Brain pericyte (primary cell): ENCODE measurements at places on chromosomes 6 and 20.

DNA sequence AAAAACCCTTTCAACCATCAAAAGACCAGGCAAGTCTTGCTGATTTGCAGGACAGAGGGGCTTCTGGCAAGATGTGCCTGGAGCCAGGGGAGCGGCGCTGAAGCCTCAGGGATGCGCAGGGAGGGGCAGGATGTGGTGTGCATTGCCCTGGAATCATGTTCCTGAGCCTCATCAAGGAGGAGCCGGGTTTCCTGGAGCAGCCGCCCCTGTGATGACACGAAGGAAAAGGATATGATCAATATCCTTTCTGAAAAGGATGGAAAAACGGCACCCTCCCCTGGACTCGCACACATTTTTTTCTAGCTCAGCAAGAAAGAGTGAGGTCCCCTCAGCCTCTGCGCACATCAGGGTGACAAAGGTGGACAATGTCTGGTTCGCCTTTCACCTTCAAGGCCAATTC lies 173.1 kb upstream of the SSTR4 start:
- DNase-seq = no peak

DNA sequence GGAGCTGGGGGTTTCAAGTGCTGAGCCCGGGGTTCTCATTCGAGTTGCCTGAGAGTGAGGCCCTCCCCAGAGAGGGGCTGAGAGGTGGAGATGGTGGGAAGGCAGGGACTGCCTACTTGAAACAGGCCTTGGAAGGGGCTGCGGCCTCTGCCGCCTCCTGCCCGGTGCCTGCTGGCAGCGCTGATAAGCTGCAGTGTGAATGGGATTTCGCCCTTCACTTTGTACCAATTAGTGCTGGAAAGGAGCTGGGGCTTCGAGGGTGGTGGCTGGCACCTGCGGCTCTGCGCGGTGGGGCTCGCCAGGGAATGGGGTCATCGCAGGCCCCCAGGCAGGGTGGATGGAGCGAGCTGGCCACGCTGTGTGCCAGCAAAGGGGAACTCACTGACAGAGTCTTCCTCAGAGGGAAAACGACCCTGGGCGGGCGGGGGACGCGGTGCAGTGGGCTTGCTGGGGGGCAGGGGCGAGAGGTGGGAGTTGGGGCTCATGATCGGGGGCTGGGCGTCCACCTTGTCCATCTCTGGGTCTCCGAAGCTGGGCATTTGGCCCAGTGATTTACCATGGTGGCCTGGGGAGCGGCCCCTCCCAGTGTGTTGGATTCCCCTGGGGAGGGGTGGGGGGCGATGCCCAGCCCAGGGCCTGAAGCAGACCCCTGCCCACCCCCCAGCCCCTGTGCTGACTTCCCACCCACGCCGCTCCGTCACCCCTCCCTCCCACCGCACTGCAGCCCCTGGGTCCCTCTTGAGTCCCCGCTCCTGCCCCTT lies 22.9 kb downstream of the COL20A1 start:
- no peak for DNase-seq

- no peak for DNase-seq
Observed at GRCh38 chr6:16944596-16944995, 157.3 kb upstream of the STMND1 start.

- DNase-seq = no peak
Observed at GRCh38 chr20:21862259-21862946, 156.9 kb downstream of the PAX1 start.

DNA sequence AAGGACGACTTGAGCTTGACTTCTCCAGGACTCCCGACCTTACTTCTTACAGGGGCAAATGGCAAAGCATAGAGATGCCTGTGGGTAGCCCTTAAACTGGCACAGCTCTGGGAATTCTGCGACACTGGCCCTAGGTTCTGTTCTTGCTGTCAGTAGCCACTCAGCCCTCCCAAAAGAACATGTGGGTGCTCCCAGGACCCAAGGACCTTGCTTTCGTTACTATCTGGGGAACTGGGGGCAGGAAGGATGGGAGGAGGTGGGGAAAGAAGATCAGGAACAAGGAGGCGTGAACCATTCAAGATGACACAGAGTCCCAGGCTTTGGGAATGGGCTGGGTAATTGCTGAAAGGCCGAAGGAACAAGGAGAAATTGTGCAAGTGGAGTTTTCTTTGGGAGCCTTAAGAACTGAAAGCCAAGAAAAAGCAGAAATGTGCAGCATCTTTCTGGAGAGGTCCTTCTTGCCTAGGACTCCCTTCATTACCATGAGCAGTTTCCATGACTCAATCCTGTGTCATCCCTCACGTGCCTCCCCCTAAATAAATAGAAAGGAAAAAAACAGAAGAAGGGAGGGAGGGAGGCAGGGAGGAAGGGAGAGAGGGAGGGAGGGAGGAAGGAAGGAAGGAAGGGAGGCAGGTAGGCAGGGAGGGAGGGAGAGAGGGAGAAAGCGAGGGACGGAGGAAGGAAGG lies 284.6 kb upstream of the FOXQ1 start:
- DNase-seq = no peak

DNA sequence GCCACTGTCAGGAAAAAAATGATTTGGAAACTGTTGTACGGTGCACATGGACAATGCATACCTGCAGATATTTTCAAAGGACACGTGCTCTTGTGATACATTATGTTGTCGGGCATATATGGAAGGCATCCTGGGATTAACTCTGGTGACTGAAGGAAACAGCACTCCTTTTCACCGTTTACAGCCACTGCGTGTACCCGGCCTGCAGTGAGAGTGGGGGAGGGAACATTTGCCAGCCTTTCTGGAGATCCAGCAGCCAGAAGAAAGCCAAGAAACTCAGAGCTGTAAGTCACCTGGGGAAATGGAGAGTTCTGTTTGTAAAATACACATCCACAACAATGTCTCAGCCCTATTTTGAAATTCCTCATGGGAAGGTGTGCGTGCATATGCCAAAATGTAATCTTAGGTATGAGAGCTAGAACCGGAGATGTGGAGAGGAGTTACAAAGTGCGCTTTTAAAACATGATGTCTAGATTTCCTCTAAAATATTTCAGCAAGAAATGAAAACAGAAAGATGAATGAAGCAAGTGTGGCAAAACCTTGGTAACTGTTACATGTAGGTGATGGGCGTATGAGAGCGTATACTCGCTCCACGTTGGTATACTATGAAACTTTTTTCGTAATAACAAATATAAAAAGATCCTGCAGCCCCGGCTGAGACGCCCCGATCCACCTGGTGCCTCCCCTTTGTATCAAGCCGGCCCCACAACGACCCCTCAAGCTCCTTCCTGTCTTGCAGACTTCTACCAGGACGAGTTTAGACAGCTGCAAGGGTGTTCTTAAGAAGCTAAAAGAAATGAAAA lies 8.6 kb upstream of the FOXF2 start:
- DNase-seq = no peak

- DNase-seq = no peak
Observed at GRCh38 chr20:14785065-14785743, 447.8 kb upstream of the FLRT3 start.

GRCh38 chr6:16591396-16592222 lies 169.7 kb downstream of the ATXN1 start:
- no peak for DNase-seq

- DNase-seq = no peak
Observed at GRCh38 chr6:4637691-4638433, 138.3 kb upstream of the CDYL start.

GRCh38 chr20:44618318-44618731 lies 33.2 kb downstream of the ADA start:
- DNase-seq = no peak

DNA sequence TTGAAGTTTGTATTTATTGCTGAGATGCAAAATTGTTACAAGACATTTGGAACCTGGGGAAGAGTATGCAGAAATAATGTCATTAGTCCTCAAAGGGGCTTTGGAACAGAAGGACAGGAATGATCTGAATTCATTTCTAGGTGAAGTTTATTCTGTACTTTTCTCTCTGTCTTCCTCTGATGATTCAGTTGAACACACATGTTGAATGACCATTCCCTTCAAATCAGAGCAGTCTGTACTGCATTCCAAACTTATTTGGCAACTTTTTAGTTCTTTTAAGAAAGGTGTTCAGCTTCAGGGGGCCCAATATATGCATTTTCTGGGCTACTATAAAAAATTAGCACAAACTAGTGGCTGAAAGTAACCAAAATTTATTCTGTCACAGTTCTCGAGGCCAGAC lies 213.9 kb upstream of the LAMP5 start:
- DNase-seq = no peak

- no peak for DNase-seq
Observed at GRCh38 chr6:75503291-75503690, 9.7 kb upstream of the FILIP1 start.

DNA sequence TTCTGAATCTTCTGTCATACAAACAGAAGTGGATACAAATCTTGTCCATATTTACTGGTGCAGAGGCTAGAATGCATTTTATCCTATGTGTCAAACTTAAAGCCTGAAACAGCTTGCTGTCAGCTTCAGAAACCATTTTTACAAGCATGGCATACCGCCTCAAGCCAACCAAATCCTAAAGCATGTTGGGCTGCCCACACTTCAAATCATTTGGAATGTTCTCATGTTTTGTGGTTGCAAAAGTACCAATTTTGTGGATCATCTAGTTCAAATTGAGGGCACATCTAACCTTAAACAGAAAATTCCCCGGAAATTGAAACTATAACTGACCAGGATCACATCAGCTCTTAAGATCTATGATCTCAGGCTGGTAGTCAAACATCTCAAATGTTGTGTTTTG lies 3.2 kb downstream of the GPR63 start:
- DNase-seq = no peak

- DNase-seq = no peak
Observed at GRCh38 chr6:137473598-137473997, 20.6 kb downstream of the OLIG3 start.

- no peak for DNase-seq
Observed at GRCh38 chr6:84718038-84718955, 46.1 kb downstream of the TBX18 start.

DNA sequence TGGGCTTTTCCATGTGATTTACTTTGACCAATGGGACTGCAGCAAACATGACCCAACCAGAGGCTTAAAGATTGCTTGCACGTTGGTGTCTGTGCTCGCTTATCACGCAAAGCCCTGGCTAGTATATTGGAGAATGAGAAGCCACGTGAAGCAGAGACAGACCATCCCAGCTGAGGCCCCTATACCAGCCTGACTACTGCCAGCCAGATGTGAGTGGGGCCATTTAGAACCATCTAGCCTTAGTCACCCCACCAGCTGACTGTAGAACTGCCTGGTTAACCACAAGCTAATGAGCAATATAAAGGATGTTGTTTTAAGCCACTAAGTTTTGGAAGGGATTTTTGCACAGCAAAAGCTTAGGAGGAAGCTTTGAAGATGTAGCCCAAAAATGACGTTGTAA lies 74.5 kb downstream of the MACROD2 start:
- no peak for DNase-seq

DNA sequence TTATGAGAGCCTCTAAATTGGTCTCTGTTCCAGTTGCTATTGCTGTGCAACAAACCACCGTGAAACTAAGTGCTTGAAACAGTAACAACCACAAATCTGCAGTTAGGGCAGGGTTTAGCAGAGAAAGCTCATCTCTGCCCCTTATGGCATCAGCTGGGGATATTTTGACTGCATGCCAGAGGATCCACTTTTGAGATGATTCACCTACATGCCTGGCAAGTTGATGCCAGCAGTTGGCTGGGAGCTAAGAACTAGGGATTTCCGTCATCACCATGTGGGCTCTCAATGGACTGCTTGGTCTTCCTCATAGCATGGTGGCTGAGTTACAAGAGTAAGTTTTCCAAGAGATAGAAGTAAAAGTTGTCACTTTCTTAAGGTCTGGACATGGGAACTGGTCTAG lies 35.1 kb downstream of the PLCB4 start:
- DNase-seq = no peak

DNA sequence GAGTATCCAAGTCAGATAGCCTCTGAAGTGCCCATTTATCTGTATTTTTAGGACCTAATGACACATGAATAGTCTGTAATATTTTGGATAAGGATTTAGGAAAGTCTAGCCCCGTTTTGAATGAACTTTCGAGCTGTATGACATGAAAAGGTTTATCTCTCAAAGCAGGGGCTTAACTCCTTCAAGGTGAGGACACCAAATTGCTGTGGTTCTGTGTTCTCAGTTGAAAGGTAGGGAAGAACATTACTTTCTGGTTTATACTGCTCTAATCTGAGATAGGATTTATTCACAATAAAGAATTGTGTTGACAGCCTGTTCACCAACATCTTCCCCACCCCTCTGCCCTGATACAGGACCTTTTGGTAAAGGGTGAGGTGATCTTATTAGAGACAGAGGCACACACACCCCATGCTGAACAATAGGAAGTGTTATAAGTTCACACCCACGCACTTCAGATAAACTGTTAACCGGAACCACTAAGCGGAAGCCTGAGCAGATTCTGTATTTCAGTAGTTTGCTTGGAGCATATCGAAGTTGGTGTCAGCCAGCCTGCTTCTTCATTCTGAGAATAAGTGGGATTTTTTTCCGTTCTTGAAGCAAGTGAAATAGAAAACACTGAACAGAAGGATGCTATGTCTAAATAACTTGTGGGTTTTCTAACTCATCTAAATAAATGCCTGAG lies 223.3 kb downstream of the TMEM242 start:
- no peak for DNase-seq

DNA sequence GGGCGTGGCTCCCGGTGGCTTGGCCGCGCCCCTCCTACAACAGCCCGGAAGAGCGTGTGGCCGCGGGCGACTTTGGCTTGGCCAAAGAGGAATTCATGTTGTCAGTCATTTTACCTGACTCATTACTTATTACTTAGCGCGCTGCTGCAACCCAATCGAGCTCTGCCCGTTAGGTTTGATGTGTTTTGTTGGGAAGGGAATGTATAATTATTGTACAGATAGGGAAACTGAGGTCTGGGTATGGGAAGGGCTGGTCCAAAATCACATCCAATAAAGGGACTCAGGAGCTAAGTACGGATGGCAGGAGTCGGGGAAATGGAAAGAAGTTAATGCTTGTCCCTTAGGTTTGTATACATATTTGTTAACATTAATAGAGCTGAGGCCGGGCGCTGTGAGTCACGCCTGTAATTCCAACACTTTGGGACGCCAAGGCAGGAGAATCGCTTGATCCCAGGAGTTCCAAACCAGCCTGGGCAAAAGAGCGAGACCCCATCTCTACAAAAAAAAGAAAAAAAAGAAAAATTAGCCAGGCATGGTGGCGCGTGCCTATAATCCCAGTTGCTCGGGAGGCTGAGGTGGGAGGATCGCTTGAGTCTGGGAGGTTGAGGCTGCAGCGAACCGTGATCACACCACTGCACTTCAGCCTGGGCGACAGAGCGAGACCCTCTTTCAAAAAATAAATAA lies 639 bp upstream of the ZNF335 start:
- DNase-seq = no peak

- DNase-seq = no peak
Observed at GRCh38 chr6:168383062-168383854, 57.7 kb upstream of the SMOC2 start.

GRCh38 chr6:163897669-163898068 lies 483.2 kb downstream of the QKI start:
- DNase-seq = no peak

GRCh38 chr6:34688956-34689355 lies 7.6 kb downstream of the ILRUN start:
- DNase-seq = no peak
